GM12878 (cell line): ENCODE measurements at places on chromosomes 1 and 21. TPM values are rescaled to one million over a fixed set of nuclear protein-coding genes. Genes with fewer than 3 reads are reported as not detected.

GCSAML gene
- not detected in 2 replicates for polyA plus RNA-seq

DNA sequence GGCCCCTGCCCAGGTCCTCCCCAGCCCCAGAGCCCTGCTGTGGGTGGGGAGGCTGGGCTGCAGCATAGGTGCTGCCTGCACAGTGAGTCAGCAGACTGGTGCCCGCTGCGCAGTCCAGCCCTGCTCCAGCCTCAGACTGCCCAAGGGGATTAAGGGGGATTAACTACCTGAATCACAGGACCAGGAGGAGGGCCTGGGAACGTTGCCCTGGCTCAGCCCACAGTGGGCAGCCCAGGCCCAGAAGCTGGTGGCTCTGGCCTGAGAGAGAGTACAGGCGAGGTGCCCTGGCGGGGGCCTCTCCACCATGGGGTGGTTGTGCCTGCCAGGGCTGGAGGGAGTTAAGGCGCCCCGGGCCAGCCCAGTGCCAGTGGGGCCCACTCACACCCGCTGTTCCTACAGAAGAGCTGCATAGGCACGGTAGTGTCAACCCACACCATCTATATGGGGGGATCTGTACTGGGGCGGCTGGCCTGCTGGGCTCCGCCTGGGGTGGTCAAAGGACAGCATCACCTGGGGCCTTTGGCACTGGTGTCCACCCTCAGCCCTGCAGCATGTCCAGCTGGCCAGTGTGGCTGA, 2.3 kb downstream of the OBSCN start:
- DNase-seq: no peak

GRCh38 chr1:160112357-160112756, 3.2 kb upstream of the ATP1A2 start:
- DNase-seq: no peak

GRCh38 chr1:23013657-23014056, 2.0 kb downstream of the TEX46 start:
- DNase-seq: no peak

DNA sequence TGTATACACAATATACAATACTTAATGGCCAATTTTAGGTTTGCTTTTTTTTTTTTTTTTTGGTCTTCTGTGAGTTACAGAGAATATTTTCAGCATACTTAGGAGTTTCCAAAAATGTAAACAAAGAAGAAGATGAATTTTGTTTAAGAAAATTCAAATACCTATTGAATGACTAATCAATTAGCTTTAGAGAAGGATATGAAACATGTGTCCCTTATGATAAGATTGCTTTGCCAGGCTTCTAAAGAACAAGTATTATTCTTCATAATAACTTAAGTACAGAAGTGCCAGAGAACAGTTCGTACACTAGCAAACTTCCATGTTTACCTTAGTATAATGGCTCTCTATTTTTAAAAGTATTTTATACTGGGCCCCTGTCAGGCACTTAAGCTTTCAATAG, 1191.0 kb upstream of the NCAM2 start:
- DNase-seq: no peak

GRCh38 chr1:150207281-150207971, 28.5 kb downstream of the ANP32E start:
- no peak for DNase-seq

- DNase-seq: no peak
Measured at GRCh38 chr21:35095859-35096291, 46.8 kb upstream of the RUNX1 start.

DNA sequence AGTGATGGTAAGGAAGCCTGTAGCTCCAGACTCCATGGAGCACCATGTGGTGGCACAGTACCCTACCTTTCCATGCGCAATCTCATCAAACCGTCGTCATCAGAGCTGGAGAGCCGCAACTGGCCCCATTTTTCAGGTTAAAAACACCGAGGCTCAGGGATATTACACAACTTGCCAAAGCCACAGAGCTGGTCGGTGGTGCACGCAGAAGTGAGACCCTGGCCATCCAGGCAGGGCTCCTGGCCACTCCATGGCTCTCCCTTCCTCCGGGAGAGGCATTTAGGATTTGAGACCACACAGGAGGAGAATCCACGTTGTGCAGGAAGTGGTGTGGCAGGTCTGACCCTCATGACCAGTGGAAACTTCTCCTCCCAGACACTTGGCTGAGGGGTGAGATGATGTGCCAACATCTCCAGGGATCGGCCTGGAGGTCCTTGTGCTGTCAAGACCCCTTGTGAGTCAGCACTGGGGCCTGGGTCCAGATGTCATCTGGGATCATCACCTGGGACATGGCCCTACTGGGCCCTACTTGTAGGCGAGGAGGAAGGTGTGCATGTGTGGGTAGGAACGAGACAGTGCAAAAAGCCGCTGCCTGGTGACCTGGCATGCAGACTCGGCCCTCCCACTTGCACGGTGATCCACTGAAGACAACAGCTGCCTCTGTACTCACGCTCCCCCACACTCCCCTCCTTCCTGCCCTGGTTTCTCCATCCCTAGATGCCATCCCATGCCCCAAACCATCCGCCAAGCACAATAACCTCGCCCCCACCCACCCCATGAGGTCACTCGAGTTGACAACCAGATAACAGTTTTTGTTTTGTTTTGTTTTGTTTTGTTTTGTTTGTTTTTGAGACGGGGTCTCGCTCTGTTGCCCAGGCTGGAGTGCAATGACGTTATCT, 10.4 kb downstream of the TFF3 start:
- DNase-seq: no peak

TARBP1 gene
- polyA plus RNA-seq: 15.0 and 17.9 TPM in 2 replicates

DNA sequence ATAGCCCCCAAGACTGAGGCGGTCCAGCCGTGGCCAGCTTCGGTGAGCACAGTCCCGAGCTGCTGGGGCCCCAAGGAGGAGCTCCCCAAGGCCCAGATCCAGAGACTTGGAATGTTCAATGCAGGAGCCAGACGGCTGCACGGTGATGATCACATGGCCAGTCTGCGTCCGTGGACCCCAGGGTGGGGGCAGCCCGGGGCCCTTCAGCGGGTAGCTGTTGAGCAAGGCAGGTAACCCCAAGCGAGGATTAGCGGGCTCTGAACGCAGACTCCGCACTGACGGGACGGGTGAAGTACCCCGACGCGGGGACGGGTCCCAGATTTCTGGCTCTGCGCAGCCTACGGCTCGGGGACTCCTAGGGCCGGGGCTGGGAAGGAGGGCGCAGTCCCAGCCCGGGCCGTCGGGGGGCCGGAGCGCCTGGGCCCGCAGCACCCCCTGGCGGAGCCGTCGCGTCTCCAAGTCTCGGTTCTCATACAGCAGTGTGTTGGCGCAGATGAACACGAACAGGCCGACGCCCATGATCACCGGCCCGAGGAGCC, 2.7 kb downstream of the TMEM200B start:
- no peak for DNase-seq

- no peak for DNase-seq
Measured at GRCh38 chr1:68319907-68320306, 87.6 kb upstream of the WLS start.

DNA sequence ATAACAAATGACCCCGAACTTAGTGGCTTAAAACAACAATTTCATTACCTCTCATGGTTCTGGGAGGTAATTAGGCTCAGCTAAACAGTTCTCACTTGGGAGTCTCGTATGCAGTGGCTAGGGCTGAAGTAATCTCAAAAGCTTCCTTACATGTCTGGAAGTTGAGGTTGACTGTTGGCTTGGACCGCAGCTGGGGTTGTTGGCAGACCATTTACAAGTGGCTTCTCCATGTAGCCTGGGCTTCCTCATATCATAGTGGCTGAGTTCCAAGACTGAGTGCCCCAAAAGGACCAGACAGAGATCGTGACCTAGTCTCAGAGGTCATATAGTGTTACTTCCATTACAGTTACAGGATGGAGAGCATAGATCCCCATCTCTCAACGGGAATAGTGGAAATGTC, 2.4 kb upstream of the POGZ start:
- DNase-seq: no peak

- no peak for DNase-seq
Measured at GRCh38 chr1:224329484-224329841, 509 bp downstream of the NVL start.

DNA sequence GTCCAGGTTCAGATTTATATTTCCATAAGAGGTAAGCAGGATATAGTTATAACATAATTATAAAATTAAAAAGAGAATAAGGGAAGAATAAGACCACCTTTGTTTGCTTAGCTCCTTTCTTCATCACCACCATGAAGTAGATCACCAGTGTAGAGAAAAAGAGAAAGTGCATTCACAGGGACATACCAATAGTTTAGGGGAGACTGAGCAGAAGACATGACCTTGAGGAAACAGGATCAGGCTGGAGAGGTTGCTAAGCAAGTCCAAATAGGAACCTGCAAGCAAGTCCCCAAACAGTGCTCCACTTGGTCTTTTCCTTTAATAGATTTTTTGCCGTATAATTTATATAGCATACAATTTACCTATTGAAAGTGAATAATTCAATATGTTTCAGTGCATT, 63.0 kb downstream of the KCNT2 start:
- no peak for DNase-seq

- no peak for DNase-seq
Measured at GRCh38 chr21:43374228-43374885, 52.6 kb downstream of the SIK1 start.

C4BPA gene
- not detected in 2 replicates for polyA plus RNA-seq

GRCh38 chr1:61743716-61744580, 1.7 kb downstream of the PATJ start:
- DNase-seq: no peak

ANKRD35 gene
- polyA plus RNA-seq: not detected in 2 replicates

ARMH1 gene
- 5.6 and 6.9 TPM in 2 replicates for polyA plus RNA-seq

DNA sequence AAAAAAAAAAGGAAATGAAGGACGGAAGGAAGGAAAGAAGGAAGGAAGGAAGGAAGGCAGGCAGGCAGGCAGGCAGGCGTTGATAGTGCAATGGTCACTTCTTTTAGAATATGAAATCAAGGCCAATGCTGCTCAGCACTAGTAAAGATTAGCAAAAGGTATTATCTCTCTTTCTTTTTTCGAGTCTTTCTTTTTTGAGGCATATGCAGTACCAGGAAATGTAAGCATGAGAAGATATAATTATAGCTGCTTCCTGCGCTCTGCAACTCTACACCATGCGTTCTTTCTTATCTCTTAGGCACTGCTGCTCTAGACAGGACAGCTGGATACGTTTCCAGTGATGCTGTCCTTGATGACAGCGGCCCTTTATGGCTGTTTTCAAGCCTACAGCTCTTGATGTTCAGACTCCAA, 1512.5 kb upstream of the B3GALT2 start:
- no peak for DNase-seq

GRCh38 chr1:214658785-214659184, 55.8 kb downstream of the CENPF start:
- no peak for DNase-seq

DNA sequence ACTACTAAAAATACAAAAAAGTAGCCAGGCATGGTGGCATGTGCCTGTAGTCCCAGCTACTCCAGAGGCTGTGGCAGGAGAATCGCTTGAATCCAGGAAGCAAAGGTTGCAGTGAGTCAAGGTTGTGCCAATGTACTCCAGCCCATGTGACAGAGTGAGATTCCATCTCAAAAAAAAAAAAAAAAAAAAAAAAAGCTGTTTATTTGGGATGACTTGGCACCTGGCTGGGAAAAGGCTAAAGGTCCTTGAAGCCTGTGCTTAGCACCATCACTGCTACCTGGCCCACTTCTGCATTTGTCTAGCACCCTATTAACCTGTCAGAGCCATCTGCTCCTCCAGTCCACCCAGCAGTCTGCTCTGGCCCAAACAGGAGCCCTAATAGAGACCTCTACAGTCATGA, 25.0 kb downstream of the PRDX6 start:
- DNase-seq: no peak

- no peak for DNase-seq
Measured at GRCh38 chr1:200128944-200129879, 101.7 kb downstream of the NR5A2 start.

GRCh38 chr21:25656412-25656811, 17.4 kb downstream of the JAM2 start:
- no peak for DNase-seq

DNA sequence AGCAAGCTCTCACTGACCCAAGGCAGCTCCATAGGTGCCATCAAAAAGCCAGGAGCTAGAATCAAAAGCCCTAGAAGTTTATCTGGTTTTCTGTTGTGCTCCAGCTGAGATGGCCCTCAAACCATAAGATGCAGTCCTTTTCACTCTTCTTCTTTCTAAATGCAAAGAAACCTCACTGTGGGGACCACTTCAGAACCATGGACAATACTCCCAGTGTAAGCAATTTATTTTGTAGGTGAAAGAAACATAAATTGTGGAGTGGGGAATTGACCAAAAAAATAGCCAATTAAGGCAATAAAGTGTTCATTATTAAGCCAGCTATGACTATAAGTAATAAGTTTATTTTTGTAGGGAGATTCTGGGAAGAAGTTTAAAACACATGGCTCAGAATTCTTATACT, 1399.9 kb downstream of the PLA2G4A start:
- no peak for DNase-seq

OR2T29 gene
- 1.3 TPM in 2 replicates for polyA plus RNA-seq

IGSF3 gene
- polyA plus RNA-seq: 3.4 and 3.8 TPM in 2 replicates

DNA sequence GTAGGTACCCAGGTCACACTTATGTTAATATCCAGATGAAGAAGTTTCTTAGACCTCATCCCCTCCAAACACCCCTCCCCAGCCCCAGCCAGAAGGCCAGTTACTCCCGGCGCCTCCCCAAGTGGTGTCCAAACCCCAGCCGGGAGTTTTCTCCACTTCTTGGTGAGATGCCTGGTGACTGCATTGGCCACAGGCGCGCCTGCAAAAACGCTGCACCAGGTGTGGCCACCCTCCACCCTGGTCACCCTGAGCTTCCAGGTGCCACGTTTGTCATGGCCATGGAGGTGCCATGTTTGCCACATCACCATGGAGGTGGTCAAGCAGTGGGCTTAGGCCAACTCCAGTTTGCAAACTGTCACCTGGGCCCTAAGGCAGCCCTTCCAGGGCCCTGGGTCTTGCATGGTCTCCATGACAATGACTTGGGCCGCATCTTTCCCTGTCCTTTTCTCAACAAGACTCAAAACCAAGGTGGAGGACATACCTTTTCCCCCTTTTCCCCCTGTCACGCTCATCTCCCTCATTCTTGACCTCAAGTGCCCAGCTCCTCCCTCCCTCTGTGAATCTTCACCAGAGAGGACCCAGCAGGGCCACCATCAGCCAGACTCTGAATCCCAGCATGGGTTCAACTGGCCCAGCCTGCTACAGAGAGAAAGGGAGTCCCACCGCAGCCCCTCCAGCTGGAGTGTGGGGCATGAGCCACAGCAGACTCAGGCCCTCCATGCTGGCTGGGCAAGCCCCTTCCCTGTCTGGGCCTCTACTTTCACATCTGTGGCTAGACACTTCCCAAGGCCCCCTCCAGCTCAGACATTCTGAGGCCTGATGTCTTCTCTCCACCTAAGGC, 125.9 kb upstream of the ZBTB40 start:
- DNase-seq: no peak

GPR161 gene
- 0.08 and 0.49 TPM in 2 replicates for polyA plus RNA-seq

HCRTR1 gene
- not detected in 2 replicates for polyA plus RNA-seq

DNA sequence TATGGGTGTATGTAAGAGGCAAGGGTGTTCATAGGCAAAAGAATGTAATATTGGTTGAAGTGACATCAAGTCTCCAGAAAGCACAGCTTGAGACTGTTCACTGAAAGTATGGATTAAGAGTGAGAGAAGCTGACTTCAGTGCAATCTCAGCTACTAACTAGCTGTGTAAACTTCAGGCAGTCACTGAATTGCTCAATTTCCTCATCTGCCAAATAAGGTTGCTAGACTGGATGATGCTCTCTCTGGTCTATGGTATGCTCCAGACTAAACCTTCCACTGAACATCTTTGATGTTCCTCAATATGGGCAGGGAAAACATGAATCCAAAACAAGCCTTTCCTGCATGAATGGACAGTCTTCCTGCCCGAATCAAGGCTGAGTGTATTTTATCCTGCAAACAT, 111.8 kb upstream of the USH2A start:
- no peak for DNase-seq

CR1 gene
- 2.9 and 3.1 TPM in 2 replicates for polyA plus RNA-seq
